Stimulated activated CD8-positive, alpha-beta memory T cell treated with anti-CD3 and anti-CD28 coated beads, Interleukin-4, amount 100 ng/mL, for 1 hour (primary cell): ENCODE measurements at places on chromosomes 5 and 9.

GRCh38 chr5:122972877-122973276 lies 63.6 kb downstream of the PPIC start:
- DNase-seq = no peak

GRCh38 chr9:77751341-77752091 lies 103.4 kb upstream of the GNA14 start:
- DNase-seq = no peak

DNA sequence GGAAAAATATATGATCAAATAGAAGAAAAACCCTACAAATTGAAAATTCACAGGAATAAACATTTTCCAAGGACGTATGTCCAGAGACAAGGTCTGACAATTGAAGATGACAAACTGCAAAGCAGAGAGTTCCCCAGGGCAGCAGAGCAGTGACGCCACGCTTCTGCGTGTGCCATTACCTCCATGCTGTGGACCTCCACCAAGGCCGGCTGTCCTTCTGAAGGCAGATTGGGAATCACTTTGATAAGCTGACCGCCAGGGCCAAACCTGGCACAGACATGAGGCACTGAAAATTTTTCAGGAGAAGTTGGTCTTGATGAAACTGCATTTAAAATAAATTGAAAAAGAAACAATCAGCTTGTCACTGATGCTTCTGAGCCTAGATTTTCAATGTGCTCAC lies 18.6 kb downstream of the SEC16A start:
- DNase-seq = no peak

DNA sequence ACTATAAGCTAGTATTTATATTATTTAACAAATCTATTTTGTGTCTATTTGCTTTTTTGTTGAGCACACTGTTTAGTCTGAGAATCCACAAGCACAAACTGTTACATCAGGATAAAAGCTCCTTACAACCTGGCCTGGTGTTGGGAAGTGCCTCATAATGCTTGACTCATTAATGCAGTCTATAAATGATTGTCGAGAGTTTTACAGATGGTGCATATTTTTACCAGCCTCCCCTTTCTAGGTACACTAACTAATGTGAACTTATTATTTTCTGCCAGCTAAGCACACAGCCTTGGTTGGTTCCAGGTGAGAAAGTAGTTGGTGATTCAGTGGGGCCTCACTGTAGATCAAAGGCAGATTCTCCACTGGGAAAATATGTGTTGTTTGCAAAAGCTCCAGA lies 151.0 kb upstream of the ADAMTS16 start:
- no peak for DNase-seq

- DNase-seq = no peak
These were observed 68.2 kb downstream of the LRSAM1 start for GRCh38 chr9:127519301-127520166.

GRCh38 chr9:136928591-136928990 lies 15.9 kb downstream of the FBXW5 start:
- DNase-seq = no peak

DNA sequence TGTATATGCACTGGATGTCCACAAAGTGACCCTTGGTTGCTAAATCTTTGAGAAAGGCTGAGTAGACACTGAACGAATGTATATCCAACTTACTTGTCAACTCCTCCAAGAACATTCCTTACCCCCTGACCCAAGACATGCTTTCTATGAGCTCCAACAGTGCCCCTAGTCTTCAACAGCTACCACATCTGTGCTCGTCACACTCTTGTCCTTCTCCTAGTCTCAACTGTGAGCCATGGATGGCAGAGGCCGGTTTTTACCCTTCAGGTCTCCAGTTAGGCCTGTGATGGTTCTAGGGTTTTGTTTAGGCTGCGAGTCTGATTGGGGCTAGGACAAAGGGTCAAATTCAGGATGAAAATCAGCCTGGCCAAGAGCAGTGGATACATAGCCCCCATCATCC lies 19.0 kb upstream of the GPX3 start:
- no peak for DNase-seq

DNA sequence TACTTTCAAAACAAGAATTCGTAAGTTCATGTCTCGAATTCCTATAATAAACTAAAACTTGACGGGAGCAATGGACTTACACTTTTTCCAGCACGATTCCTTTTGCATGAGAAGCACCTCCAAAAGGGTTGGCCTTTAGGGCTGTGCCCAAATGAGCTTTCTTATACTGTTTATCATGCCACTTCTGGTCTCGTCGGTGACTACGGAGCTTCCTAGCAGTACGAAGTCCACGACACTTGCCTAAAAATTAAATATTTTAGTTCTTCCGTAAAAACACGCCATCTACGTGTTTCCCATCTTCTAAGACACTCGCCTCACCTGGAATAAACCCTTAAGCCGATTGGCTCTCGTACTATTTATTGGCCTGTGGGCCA lies 554 bp downstream of the RPS23 start:
- DNase-seq = no peak

DNA sequence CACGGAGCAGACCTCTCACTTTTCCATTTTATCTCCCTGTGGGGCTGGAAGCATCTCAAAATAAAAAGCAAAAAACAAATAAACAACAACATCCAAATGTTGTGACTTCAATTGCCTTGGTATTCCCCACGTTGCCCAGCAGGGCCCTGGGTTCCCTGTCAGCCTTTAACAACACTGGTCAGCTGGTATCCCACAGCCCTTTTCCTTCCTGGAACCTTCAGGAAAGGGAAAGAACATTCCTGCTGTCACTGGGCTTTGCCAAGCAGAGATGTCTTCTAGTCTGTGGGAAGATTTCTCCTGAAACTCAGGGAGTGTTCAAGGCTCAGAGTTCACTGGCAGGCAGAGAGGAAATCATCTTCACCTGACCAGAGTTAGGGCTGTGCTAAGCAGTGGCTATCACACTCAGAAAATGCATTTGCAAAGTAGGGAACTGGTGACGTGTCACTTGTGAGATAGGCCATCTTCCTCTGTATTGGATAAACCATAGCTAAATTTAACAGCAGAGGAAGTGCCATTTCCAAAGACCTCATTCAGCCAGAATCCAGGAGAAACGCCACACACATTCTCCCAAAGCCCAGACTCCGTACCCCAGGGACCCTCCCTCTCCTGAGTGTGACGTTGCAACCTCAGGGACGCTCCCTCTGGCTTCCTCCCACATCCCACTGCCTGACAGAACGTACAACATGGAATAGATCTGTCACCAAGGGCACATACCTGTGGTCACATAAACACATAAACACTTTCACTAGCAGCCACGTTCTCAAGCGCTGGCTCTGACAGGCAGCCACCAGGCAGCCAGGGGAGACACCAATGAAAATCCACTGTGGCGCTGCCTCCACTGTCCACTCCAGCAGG lies 274.0 kb upstream of the DAPK1 start:
- no peak for DNase-seq

DNA sequence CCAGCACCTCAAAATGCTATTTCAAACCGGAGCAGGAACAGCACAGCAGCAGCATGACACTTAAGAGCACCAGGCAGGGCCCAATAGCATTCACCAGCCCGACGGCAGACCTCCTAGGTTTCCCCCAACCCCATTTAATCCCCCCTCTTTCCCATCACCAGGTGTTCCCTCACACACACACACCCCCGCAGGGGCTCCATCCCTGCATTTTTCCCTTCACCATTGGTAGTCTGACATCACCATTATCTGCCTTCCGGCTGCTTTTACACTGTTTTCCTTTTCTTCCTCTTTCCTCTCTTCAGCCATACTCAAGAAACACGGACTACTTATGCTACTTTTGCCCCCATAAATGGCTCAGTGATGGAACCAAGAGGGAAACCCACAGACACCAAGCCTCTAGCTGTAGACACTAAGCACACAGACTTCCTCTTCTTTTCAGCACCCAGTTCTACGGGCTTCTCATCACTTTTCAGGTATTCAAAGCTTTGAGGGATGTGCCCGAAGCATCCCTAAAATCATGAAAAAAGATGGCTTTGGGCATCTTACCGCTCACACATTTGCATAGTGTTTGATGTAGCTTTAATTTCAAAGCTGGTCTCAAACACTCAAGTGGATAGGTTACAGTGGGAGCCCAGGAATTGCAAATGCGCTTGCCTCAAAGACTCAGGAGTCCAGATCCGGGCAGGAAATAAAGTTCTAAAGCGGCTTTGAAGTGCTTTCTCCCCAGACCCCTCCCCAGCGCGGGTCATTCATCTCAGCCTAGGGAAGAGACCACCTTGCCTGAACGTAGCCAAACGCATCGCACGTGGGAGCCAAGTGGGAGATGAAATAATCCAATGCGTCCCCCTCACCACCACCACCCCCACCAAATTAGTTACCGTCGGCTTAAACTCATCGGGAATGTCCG lies 141.5 kb downstream of the TSSK1B start:
- DNase-seq = no peak

GRCh38 chr9:126327714-126328185 lies 1.1 kb downstream of the MVB12B start:
- DNase-seq = no peak

GRCh38 chr9:16202914-16203728 lies 650.3 kb downstream of the CCDC171 start:
- DNase-seq = no peak

- peak; percentile 12 for DNase-seq
These were observed at the start of gene NCS1 for GRCh38 chr9:130172161-130172857. TSS of gene NCS1 (plus strand) at chr9:130172404. CDS start at chr9:130172664, 260 bp downstream.

- no peak for DNase-seq
These were observed 195.2 kb downstream of the PTTG1 start for GRCh38 chr5:160616712-160617497.

GRCh38 chr5:138544181-138545134 lies 1.4 kb upstream of the ETF1 start:
- no peak for DNase-seq

DNA sequence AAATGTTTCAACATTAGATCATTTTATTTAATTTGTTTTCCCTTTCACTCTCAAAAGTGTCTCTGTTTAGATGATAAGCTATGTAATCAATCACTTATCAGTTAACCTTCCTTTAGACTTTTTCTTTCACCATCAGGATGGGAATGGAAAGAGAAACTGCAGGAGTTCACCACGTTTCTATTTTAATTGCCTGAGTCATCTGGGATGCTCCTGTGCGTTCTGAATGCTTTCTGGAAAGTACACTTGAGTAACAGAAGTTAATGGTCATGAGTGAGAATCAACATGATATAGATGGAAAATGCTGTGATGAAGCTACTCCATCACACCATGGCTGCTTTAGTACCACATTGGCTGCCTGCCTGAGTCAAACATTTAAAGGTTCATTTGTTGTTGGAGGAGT lies 783.3 kb upstream of the CDH9 start:
- DNase-seq = no peak

DNA sequence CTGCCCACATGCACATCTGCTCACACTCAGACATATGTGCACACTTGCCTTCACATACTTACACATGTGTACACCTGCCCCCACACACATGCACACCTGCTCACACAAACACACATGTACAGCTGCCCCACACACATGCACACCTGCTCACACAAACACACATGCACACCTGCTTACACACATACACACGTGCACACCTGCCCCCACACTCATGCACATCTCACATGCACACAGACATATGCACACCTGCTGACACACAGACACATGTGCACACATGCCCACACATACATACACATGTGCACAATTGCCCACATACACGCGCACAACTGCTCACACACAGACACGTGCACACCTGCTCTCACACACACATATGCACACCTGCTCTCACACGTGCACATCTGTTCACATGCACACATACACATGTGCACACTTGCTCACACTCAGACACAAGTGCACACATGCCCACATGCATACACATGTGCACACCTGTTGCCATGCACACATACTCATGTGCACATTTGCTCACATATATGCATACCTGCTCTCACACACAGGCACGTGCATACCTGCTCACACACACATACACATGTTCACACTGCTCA lies 147.8 kb upstream of the FOXD4L5 start:
- DNase-seq = no peak

DNA sequence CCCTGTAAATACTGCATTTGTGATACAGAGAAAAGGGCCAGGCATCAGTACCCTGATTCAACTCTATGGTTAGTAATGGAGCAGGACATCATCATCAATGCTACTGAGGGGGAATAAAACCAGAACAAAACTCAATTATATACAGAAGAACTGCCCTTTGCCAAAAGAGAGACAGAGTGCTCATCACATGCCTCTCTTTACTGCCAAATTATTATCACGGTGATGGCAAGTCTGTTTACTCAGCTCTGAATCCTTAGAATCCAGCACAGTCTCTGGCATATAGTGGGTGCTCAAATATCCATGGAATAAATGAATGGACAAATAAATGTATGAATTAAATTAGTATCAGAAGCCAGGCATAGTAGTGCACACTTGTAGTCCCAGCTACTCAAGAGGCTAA lies 130.2 kb downstream of the TTC39B start:
- DNase-seq = no peak

- peak; percentile 18 for DNase-seq
These were observed 750 bp upstream of the NPR2 start for GRCh38 chr9:35790385-35791296.

GRCh38 chr5:158601118-158601517 lies 498.6 kb downstream of the EBF1 start:
- no peak for DNase-seq

- DNase-seq = no peak
These were observed 510.8 kb downstream of the SPATA31D1 start for GRCh38 chr9:82499337-82499736.

DNA sequence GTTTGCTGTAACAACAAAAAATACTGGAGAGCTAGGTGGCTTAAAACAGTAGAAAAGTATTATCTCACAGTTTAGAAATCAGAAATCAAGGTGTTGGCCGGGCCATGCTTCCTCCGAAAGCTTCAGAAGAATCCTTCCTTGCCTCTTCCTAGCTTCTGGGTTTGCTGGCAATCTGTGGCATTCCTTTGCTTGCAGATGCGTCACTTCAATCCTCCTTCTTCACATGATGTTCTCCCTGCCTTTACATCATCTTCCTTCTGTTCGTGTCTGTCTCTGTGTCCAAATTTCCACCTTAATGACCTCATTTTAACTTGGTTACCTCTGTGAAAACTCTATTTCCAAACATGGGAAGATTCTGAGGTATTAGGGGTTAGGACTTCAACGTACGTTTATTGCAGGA lies 90.4 kb upstream of the CHD1 start:
- no peak for DNase-seq

GRCh38 chr9:87127543-87127942 lies 180.2 kb upstream of the GAS1 start:
- DNase-seq = no peak

GRCh38 chr5:154140381-154140780 lies 50.2 kb upstream of the GALNT10 start:
- no peak for DNase-seq

DNA sequence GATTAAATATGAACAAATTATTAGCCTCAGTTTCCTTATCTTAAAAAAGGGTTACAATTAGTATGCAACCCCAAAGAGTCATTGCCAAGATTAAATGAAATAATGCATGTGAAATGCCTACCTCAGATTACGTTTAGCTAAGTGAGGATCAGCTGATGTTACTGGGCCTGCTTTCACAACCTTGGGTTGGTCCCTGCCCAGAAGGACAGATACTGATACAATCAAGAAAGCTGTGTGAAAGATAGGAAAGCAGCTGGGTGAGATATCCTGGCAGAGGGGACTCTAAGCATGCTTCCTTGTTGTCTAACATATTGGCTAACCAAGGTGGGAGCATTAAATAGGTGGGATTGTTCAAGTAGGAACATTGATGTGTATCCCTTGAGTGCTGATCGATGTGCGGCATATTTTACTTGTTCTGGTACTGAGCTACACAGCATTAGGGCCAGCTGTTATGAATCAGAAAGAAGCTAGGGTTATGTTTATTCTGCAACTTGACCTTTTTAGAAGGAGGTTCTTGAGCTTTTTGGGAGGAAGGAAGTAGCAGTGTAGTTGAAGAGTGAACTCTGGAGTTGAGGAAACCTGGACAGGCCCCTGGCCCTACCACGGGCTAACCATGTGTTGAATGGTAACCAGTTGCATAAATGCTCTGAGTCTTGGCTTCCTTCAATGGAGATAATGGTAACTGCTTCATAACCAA lies 28.9 kb downstream of the SNX24 start:
- no peak for DNase-seq
